Lung (tissue), 17 donors: ENCODE measurements at places on chromosomes 7 and 10. TPM values are rescaled to one million over a fixed set of nuclear protein-coding genes. Genes with fewer than 3 reads are reported as not detected.

GRCh38 chr7:39534599-39534998 is 31.6 kb upstream of the YAE1 start:
- no peak overlapping the region for H3K4me3 ChIP-seq
- no peaks in the 10 kb centered on the region for H3K36me3 ChIP-seq
- no peak overlapping the region for H3K27ac ChIP-seq
- DNase-seq: no peak
- H3K27me3 ChIP-seq: no peaks in the 10 kb centered on the region
- peaks cover 5% of the 10 kb centered on the region for H3K4me1 ChIP-seq

Gene PRR15
- polyA plus RNA-seq: 7.0 TPM

Gene SYT15B
- 10.2 TPM for polyA plus RNA-seq

Gene TBXAS1
- polyA plus RNA-seq: 19.6 TPM

Gene GIMAP1
- 10.0 TPM for polyA plus RNA-seq
